ENCODE measurements at places on chromosomes 1 and 21. TPM values are rescaled to one million over a fixed set of nuclear protein-coding genes. Genes with fewer than 3 reads are reported as not detected.

DNA sequence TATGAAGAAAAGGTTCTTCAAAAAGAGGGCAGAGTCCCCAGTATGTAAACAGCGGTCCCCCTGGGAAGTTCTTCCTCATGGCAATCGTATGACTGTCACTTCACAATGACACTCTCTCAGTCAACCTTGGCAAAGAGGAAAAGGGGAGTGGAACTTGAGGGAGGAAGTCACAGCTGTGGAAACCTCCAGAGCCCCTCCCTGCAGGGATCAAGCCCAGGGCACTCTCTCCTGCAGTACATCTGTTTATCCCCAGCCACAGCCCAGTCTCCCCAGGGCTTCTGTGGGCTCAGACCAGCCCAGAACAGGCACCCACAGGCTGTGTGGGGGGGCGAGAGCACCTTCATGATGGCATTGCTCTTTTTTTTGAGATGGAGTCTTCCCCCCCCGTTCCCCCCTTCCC lies 2.0 kb downstream of the ATP13A2 start:
- H3K27me3 ChIP-seq, result no peaks in the 10 kb centered on the region
- no peak for DNase-seq
- H3K27ac ChIP-seq, result no peak overlapping the region
- H3K36me3 ChIP-seq, result no peaks in the 10 kb centered on the region

DNA sequence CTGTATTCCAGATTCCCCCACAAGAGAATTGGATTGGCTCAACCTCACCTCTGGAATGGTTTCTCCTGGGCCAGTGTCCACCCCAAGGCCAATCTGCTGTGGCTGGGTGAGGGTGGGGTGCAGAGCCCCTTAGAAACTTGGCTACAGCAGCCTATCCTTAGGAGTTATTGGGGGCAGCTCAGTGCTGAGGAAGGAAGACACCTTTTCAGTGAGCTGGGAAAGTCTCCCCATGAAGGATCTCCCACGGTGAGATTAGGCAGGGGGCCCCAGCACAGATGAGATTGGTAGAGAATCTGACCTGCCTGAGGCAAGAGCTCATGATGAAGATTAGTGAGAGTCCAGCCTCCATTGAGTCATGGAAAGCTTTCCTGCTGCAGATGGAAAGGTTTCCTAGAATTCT lies 78.4 kb downstream of the CCDC185 start:
- DNase-seq, result no peak
- no peaks in the 10 kb centered on the region for H3K27me3 ChIP-seq
- H3K27ac ChIP-seq, result no peak overlapping the region
- no peaks in the 10 kb centered on the region for H3K36me3 ChIP-seq
- no peak overlapping the region for H3K4me3 ChIP-seq

DNA sequence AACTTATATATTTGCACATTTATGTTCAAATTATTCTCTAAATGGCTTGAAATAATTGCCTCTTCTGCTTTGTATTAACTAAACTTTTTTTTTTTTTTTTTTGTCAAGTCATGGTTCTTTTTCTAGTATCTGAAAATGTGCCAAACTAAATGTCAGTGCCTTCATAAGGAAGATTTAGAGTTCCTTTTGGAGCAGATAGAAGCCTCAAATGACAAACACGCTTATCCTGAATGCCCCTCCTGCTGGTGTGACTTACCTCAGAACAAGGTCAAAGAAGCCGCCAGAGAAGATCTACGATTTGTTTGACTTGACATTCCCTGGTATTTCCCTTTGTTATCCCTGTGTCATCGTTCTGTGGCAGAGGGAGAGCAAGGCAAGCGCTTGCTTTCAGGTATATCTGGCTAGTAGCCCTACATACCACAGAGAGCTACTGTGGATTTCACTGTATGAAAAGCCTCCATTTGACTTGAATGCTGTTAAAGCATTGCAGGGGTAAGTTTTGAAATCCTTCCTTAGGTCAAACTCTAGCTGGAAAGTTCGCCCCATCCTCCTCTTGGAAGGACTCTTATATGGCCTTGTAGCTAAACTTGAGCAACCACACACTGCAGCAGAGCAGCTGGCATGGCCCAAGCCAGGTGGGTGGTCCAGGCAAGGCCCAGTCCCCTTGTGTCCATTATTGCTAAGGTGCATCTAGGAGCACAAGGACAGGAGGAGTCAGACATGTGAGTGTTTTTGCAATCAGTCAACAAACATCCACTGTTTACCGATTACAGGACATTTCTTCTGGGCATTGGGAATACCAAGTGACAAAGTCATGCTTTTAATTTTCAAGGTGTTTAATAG lies 285.4 kb upstream of the USP25 start:
- peaks cover 13% of the 10 kb centered on the region for H3K4me1 ChIP-seq
- no peak overlapping the region for H3K4me3 ChIP-seq
- DNase-seq, result no peak
- H3K27me3 ChIP-seq, result no peaks in the 10 kb centered on the region

DNA sequence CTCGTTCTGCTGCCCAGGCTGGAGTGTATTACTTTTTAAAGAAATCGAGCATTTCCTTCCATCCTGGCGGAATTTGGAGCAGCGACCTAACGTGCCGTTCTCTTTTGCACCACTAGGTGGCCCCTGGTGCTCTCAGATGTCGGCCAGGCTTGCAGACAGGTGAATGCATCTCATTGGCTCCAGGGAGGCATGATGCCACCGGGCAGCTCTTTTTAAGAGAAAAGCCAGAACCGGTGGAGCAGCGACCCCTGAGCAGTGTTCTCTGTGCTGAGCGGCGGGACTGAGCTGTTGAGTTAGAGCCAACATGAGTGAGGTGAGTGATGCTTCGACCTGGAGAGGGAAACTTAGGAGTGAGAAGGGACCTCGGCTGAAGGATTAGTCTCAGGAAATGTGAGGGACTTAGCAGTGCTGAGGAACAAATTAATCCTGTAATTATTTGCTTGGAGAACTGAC lies at the start of gene PCP4:
PCP4 (plus strand) TSS at position 241 of the 453 bp plus-strand sequence; CDS start at position 305, 64 bp downstream.
- no peaks in the 10 kb centered on the region for H3K4me1 ChIP-seq
- H3K27ac ChIP-seq, result no peak within 1 kb of the TSS
- no peaks in the 10 kb centered on the region for H3K27me3 ChIP-seq
- no peak for DNase-seq
- H3K4me3 ChIP-seq, result no peak within 1 kb of the TSS
- H3K36me3 ChIP-seq, result no peaks in the 10 kb centered on the region

DNA sequence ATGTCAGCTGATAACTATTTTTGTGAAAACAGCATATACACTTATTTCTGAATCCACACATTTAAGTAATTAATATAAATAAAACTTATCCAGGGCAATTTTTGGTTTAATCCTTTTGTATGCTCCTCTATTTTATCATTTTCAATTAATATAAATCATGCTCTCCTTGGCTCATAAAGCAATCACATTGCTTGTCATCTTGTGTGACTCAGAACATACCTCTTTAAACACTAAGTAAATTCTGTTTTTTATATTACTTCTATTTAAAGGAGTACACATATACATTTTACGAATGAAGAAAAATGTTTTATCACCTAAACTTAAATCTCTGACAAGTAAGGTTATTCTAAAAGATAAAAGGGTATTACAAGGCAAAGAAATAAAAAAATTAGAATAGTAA lies 175.3 kb downstream of the USH2A start:
- H3K27ac ChIP-seq, result no peak overlapping the region
- no peak for DNase-seq
- H3K4me1 ChIP-seq, result no peaks in the 10 kb centered on the region
- no peaks in the 10 kb centered on the region for H3K27me3 ChIP-seq
- no peaks in the 10 kb centered on the region for H3K36me3 ChIP-seq

DNA sequence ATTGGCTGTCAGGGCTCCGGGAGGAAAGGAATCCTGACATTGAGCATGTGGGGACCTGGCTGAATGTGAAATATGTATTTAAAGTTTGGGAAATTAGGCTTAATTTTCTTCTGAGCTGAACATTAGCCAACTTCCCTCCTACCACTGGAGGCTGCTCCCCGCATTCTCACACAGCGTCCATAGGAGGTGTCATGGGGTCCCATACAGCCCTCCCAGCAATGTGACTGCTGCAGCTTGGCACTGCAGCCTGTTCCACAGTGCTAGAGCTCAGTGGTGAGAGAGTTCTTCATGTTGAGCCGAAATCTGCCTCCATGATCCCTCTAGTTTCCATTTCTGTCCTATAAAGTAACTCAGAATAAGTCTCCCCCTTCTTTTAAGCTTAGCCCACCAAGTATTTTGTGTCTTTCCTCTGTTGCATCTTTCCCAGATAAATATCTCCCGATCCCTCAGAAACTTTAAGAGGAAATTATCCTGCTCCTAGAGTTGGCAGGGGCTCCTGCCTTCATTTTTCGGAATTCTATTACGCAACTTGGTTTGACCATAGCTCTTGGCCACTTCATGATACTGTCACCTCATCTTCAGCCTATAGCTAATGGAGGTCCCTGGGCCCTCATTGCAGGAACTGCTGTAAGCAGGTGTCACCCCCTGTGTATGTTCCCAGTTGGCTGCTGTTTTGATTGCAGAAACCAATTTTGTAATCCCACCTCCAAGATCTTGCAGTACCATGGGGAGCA lies 2.0 kb downstream of the FCRL6 start:
- peaks cover 6% of the 10 kb centered on the region for H3K27me3 ChIP-seq
- H3K27ac ChIP-seq, result no peak overlapping the region
- H3K4me3 ChIP-seq, result no peak overlapping the region
- H3K4me1 ChIP-seq, result peaks cover 9% of the 10 kb centered on the region

SPRR1A gene
- not detected for total RNA-seq

DNA sequence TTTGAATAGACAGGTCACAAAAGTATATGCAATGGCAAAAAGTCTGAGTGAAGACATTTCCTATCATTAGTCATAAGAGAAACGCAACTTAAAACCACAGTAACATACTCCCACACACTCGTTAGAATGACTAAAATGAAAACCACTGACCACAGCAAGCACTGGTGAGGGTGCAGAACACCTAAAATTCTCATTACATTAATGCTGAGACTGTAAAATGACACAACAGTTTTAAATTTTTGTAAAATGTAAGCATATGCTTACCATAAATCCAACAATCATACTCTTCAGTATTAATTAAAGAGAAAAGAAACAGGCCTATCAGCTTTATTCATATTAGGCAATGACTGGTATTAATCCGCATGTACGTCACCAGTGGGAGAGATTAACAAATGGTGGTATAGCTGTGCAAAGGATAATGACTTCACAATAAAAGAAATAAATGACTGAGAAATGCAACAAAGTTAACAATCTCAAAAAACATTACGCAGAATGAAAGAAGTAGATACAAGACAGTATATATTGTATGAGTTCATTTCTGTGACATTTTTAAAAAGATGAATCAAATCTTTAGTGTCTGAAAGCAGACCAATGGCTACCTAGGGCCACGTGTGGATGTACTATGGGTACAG lies 253.5 kb downstream of the AKT3 start:
- no peaks in the 10 kb centered on the region for H3K27me3 ChIP-seq
- H3K4me3 ChIP-seq, result no peak overlapping the region
- peak overlapping the region; percentile 43 for H3K27ac ChIP-seq
- H3K4me1 ChIP-seq, result peaks cover 14% of the 10 kb centered on the region

GRCh38 chr1:78650114-78650660 lies 556 bp downstream of the IFI44 start:
- no peaks in the 10 kb centered on the region for H3K4me1 ChIP-seq
- no peaks in the 10 kb centered on the region for H3K27me3 ChIP-seq
- DNase-seq, result no peak

GRCh38 chr1:1360506-1361169 lies 2.3 kb upstream of the MXRA8 start:
- no peak overlapping the region for H3K4me3 ChIP-seq
- no peaks in the 10 kb centered on the region for H3K36me3 ChIP-seq
- no peak overlapping the region for H3K27ac ChIP-seq
- H3K27me3 ChIP-seq, result no peaks in the 10 kb centered on the region
- DNase-seq, result no peak
- peaks cover 5% of the 10 kb centered on the region for H3K4me1 ChIP-seq

DNA sequence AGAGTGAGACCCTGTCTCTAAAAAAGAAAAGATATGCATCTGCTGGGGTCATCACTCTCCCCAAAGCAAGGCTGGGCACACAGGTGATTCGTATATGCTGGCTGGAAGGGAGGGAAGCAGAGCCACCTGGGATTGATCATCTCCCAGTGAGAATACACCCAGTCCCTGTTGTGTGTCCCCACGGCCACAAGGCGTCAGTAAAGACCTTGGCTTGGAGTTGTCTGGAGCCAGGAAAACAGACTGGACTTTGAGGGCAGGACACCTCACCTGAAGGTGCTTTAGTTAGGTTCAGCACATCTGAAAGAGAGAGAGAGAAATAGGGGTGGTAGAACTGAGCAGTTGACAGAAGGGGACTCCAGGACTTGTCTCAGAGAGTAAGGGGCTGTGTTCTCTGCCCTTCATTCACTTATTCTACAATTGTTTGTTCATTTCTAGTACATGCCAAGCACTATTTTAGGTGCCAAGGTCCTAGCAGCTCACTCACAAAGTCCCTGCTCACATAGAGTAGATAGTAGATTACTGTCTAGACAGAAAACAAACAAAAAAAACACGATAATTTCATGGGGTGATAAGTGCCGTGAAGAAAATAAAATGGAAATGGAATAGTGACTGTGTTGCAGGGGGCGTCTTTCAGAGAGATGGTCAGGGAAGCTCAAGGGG lies 13.5 kb downstream of the CITED4 start:
- H3K27me3 ChIP-seq, result no peaks in the 10 kb centered on the region
- H3K36me3 ChIP-seq, result no peaks in the 10 kb centered on the region
- no peak for DNase-seq

DNA sequence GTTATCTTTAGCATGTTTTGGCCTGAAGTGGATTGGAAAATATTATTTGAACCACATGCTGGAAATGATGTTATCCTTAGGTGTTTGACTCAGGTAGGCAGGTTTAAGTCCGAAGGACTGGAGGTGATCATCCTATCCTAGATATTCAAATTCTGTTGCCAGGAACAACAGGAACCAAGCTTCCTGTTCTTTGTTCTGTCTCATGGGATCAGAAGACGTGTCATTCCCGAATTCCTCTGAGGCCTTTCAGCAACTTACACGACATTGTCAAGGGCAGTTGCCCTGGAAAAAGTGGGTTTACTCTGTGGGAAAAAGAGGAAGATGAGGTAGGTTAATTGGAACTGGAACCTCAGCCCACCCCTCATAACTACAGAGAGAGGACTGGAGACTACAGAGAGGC lies 36.6 kb downstream of the SLAMF6 start:
- no peaks in the 10 kb centered on the region for H3K27me3 ChIP-seq
- peaks cover 8% of the 10 kb centered on the region for H3K36me3 ChIP-seq
- no peak overlapping the region for H3K4me3 ChIP-seq

KCNT2 gene
- total RNA-seq, result not detected

- H3K4me1 ChIP-seq, result no peaks in the 10 kb centered on the region
- H3K36me3 ChIP-seq, result no peaks in the 10 kb centered on the region
- H3K27me3 ChIP-seq, result no peaks in the 10 kb centered on the region
- no peak overlapping the region for H3K27ac ChIP-seq
- DNase-seq, result no peak
Observed at GRCh38 chr1:208280681-208281450, 36.7 kb upstream of the PLXNA2 start.

DNA sequence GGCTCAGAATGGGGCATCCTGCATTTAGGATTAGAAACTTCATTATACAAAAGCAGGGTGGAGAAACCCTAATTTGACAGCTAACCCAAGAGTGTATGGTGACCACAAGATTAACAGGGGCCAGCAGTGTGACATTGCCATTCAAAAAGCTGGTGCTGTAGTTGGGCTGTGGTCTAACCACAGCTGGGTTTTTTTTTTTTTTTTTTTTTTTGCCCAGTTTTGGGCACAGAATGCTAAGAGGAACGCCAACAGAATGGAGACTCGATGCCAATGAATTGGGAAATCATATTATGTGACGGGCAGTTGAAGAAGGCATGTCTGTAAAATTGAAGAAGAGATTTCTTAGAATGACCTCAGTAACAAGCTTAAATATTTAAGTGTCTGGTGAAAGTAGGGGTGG lies 58.4 kb downstream of the NFIA start:
- H3K36me3 ChIP-seq, result no peaks in the 10 kb centered on the region
- no peak for DNase-seq
- no peaks in the 10 kb centered on the region for H3K4me1 ChIP-seq
- no peaks in the 10 kb centered on the region for H3K27me3 ChIP-seq
- H3K4me3 ChIP-seq, result no peak overlapping the region
- no peak overlapping the region for H3K27ac ChIP-seq

All from GM12878 (cell line).